ENCODE measurements at places on chromosomes 2 and 18. TPM values are rescaled to one million over a fixed set of nuclear protein-coding genes. Genes with fewer than 3 reads are reported as not detected.

DNA sequence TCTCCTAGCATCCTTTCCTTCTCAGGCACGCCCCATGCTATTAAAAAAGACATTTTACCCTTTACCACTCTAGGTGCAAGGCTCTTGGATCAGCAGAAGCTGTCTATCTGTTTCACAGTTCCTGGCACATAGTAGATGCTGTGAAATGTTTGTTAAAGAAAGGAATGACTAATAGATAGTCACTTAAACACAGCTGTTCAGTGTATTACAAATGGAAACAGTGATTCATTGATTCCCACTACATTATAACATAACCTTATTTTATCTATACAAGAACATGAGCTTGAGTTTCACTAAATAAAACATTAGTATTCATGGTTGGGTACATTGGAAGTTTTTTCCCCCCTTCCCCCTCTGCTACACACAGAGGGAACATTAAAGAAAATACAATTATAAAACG lies 142.1 kb downstream of the ASXL3 start:
- no peak for DNase-seq

DNA sequence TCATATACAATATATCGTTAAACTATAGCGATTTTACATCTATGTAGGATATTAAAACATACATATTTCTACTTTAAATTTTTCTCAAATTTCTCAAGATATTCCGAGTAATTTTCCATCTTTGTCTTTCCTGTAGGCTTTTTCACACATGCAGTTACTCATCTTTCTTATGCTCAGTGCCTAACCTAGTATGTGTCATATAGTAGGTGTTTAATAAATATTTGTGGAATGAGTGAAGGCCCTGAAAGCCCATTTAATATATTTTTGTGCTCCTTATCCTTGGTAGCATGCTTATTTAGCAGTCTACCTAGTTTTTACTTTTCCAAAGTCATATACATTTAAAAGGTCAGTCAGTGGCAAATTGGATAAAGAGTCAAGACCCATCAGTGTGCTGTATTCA lies 67.3 kb downstream of the ITGB6 start:
- no peak for DNase-seq

DNA sequence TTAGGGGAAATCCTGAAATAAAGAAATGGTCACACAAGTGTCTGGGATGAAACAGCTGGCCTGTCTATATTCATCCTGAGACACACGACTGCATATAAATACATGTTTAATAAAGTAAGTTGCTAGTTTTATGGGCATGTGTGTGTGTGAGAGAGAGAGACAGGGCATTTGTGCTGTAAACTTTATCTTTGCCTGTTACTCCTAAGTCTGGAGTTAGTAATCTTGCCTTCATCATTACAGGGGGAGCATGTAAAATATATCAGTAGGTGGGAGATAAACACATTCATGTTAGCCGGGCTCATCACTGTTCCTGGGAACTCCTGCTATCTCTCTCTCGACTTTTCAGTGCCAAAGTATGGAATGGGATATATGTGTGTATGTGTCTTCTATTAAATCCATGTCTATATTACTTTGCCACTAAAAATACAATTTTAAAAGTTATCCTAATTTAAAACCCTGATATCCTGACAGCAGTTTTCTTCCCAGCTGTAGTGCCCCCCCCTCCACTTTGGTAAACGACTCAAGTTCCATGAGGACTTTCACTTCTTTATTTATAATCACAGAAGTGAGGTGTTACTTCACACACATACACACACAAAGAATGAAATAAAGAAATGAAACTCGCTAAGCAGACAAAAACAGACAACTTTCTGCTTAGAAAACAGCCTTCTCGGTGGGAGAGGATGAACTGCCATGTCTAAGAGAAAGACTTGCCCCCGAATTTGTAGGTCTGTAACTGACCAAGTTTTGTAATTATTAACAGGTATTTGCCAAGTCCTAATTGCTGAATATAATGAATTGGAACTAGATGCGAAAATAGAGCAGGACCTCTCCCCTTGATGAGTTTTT lies 947 bp downstream of the ZEB2 start:
- no peak for DNase-seq

DNA sequence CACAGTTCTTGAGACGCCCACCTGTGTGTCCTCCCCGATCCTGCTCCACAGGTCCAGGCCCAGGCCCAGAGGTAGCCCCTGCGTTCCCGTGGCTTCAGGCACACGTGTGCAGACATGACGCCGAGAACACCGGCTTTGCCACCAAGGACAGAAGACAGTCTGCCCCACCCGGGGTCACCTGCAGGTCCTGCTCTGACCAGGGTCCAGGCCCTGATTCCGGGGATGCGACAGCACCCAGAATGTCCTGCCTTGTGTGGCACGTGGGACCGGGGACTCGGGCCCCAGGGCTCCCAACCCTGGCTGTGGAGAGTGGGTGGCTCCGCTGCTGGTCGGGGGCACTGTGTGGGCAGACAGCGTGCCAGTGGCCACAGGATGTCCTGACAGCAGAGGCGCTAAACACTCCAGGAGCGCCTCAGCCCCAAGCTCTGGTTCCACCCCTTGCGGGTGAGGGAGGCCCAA lies 36.9 kb downstream of the ADI1 start:
- DNase-seq = no peak

- peak; percentile 69 for DNase-seq
Measured at GRCh38 chr2:160271171-160272086, 71.4 kb upstream of the ITGB6 start.

GRCh38 chr18:37567061-37567993 lies 1.7 kb upstream of the CELF4 start:
- DNase-seq = no peak

DNA sequence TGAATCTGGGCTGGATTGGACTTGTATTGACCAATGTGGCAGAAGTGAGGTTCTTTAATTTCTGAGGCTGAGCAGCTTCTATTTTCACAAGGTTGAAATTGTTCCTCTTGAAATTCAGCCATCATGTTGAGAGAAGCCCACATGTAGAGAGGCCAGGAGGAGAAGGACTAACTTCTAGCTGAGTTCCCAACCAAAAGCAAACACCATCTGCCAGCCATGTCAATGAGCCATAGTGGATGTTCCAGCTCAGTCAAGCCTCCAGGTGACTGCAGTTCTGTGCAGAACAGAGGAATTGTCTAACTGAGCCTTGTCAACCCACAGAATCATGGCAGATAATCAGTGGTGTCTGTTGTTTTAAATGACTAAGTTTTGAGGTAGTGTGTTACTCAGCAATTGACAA lies 110.6 kb upstream of the ACVR1 start:
- no peak for DNase-seq

Gene RAB17
- 58.3 TPM for total RNA-seq

DNA sequence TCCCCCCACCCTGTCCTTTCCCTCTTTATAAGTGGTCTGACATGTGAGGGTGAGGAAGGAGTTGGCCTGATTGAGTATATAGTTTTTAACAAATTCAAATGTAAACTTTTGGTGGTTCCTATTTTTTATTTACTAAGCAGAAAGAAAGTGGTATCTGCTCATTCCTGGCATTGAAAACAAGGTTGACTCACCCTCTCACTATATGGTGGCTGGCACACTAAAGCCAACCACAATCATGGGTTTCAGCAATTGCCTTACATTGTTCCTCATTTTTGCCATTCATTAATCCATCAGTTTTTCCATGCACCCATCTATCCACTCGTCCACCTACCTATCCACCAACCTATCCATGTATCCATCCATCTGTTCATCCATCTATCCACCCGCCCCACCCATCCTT lies 75.4 kb upstream of the IGFBP5 start:
- no peak for DNase-seq

Gene ANO7
- total RNA-seq = 1.00 TPM

- DNase-seq = no peak
Measured at GRCh38 chr2:99256677-99257076, 1.2 kb upstream of the LYG2 start.

DNA sequence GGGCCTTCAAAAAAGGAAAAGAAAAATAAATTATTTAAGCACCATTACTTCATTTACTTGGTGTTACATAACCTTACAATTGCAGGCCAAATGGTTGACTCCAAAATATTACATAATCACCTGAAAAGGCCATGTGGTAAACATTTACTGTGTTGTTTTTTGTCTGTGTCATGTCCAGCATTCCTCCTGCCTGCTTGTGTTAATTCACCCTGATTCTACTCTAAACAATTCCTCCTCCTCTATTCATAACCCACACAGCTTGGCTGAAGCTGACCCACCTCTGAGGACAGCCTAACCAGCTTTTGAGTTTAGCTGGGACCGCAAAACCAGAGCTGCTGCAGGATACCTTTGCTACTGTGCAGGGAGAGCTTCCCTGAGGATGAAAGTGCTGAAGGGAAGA lies 35.4 kb downstream of the TMX3 start:
- no peak for DNase-seq

Gene ELOA2
- not detected for total RNA-seq

DNA sequence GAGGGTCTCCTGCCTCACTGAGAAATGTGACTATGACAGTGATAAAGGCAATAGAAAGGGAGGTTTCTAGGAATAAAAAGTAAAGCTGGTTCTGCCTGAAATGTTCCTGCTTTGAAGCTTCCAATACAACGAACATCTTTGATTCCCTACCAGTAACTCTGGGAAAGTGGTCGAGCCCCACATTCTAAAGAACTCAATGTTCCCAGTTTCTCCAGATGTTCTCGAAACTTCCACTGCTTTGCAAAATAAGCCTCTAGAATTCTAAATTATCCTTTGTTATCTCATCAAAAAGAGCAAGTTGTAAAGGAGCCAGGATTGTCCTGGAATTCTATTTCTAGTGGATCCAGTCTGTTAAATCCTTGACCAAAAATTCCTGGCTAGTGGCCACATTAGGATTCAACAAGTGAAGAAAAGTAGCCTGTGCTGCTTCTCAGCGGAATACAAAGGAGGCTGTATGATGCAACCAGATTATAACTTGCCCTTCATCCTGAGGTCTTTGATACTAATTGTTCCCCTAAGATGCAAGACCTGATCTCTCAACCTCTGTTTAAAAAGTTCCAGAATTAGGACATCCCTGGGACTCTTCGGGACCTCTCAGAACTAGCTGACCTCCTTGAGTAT lies 8.4 kb downstream of the SCN7A start:
- DNase-seq = no peak

GRCh38 chr2:205683502-205684367 lies 1.4 kb downstream of the NRP2 start:
- no peak for DNase-seq

Gene MYO5B
- 41.9 TPM for total RNA-seq

DNA sequence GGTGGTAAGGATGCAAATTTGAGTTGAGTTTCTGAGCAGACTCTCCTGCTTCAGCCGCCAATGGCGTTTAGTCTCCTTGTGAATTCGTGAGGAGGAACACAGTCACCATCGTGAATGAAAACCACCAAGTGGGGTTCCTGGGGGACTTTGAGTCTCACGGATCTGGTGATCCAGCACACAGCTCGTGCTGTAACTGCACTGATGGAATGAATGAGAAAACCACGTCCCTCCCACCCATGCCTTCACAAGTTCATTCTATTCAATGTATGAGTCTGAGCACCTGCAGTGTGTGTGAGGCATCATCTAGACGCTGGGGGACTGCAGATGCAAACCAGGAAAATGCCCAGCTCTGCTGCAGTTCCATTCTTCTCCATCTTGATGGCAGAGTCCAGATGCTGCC lies 127.9 kb downstream of the PIEZO2 start:
- no peak for DNase-seq

DNA sequence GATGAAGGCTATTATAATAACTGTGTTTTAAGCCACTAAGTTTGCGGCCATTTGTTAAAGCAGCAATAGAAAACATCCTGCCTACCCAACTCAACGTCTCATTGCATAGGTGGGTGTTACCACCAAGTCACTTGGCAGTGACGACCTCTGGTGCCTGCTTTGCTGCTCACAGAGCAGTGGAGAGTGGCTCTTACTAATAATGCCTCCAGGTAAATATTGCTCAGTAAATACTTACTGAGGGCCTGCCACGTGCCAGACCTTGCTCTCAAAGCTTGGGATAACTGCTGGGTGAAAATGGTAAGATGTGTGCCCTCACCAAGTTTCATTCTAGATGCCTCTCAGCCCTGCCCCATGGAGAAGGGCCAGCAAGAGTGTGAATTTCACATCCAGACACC lies 27.7 kb downstream of the ITGA6 start:
- DNase-seq = peak; percentile 36

Gene CCBE1
- 3.1 TPM for total RNA-seq

Gene ST8SIA3
- 0.04 TPM for total RNA-seq

- DNase-seq = no peak
Measured at GRCh38 chr2:35794796-35795450, 560.7 kb upstream of the CRIM1 start.

DNA sequence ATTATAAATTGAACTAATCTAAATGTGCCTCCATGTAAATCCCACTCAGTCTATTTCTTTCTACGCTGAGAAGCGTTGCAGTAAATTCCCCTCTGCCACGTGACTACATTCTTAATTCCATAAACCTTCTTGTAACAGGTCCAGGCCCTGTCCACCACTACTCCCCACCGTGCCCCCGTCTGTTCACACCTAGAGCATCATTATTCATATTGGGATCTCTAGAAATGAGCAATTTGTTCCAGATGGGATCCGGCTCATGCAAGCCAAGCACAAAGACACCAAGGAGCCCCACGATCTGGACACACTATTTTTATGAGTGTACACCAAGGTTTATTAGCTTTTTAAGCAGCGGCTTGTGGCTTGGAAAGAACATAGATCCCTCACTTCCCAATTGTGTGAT lies 38.2 kb downstream of the BOLA3 start:
- no peak for DNase-seq

- no peak for DNase-seq
Measured at GRCh38 chr2:227311861-227312506, 13.1 kb upstream of the MFF start.

Gene CNDP1
- total RNA-seq = not detected

- no peak for DNase-seq
Measured at GRCh38 chr2:239612133-239612532, 211.3 kb upstream of the HDAC4 start.

Gene TFCP2L1
- total RNA-seq = 2.5 TPM

Gene RAB6C
- total RNA-seq = 0.04 TPM

Gene MRPS9
- total RNA-seq = 30.8 TPM

Data from hepatocyte (in vitro differentiated cells).